ENCODE measurements at places on chromosomes 7 and 10.

DNA sequence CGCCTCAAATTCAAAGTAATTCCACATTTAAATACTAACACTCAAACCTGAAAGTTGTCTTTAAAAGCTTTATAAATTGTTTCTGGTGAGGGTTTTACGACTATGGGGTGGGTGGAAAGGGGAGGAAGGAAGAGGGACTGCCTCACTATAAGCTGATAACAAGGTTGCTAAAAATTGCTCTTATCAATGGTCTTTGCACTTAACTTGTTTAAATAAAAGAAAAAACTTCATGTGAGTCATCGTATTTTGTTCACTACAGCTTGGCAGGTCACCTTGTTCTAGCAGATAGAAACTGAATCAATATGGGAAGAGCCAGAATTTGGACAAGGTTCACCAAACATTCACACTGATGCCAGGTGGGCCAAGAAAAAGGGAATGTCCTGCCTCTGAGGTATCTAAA lies 129.2 kb downstream of the TES start:
- no peak for DNase-seq

DNA sequence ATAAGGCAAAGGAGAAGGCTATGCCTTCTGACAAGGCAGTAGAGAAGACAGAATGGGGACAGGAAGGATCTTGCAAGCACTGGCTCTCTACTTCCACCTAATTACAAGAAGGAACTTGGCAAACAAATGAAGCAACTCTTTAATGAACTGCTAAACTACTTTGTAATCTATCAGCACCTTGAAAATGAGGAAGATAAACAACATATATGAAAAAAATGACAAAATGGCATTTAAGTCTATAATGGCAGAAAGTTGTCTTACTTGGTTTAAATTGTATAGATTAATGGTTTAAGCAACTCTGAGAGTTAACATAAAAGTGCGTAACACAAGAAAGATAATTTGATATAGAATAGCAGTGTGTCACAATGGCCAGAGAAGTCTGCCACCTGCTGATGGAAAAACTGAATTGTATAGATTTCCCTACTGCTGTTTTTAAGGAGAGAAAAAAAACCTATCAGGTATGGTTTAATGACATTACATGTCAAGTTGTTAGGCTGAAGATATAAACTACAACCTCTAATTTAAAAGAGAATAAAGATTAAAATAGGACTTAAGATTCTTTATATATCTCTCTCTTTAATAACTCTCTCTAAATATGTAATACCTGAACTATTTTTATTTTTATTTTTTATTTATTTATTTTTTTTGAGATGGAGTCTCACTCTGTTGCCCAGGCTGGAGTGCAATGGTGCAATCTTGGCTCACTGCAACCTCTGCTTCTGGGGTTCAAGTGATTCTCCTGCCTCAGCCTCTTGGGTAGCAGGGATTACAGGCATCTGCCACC lies 11.8 kb downstream of the NT5C3A start:
- peak; percentile 62 for DNase-seq

GRCh38 chr7:138872576-138872975 lies 74.6 kb upstream of the ATP6V0A4 start:
- DNase-seq = no peak

- no peak for DNase-seq
Measured at GRCh38 chr7:13871008-13871407, 118.5 kb downstream of the ETV1 start.

- no peak for DNase-seq
Measured at GRCh38 chr10:100715101-100715444, 30.3 kb upstream of the PAX2 start.

- DNase-seq = no peak
Measured at GRCh38 chr10:75623310-75624093, 192.1 kb downstream of the LRMDA start.

GRCh38 chr7:54823776-54824175 lies 64.8 kb upstream of the SEC61G start:
- DNase-seq = no peak

GRCh38 chr10:2948127-2948854 lies 119.1 kb upstream of the PFKP start:
- no peak for DNase-seq

GRCh38 chr10:132309879-132310591 lies 2.3 kb upstream of the STK32C start:
- DNase-seq = no peak

GRCh38 chr10:36383349-36383748 lies 741.3 kb upstream of the FZD8 start:
- DNase-seq = no peak

GRCh38 chr7:140156460-140157080 lies 20.2 kb downstream of the KDM7A start:
- no peak for DNase-seq

- no peak for DNase-seq
Measured at GRCh38 chr7:8094164-8095140, 125.9 kb downstream of the GLCCI1 start.

- DNase-seq = no peak
Measured at GRCh38 chr7:94179466-94179865, 175.3 kb upstream of the BET1 start.

DNA sequence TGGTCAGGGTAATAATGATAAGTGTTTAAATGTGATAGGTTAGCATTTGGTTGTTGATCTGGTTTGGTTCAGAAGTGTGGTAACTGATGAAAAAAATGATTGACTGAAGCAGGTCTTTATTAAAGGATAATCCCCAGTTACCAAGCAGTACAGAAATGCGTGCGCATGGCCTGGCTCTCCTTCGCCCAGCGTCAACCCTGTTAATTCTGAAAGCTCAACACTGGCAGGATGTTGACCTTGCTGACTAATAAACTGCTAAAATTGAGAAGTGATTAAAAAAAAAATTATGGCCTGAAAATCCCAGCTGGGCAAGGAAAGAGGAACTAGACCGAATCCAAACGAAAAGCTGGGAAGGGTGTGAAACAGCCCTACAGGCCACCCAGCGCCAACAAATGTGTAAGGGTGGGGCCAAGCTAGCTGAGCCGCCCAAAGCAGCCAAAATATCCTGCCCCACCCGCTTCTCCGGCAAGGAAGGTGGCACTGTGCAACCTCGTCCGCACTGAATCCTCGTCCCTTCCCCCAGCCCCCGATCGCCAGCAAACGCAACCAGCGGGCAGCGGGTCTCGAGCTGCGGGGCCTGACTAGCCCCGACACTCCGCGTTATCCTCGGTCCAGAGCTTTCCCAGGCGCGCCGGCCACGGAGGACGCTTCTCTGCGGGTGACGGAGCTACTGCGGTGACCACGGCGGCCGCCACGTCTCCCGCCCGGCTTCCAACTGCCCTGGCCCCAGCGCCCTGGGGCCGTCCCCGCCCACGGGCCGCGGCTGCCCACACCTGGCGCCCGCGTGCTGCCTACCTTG lies 561 bp downstream of the SHTN1 start:
- DNase-seq = peak; percentile 8

DNA sequence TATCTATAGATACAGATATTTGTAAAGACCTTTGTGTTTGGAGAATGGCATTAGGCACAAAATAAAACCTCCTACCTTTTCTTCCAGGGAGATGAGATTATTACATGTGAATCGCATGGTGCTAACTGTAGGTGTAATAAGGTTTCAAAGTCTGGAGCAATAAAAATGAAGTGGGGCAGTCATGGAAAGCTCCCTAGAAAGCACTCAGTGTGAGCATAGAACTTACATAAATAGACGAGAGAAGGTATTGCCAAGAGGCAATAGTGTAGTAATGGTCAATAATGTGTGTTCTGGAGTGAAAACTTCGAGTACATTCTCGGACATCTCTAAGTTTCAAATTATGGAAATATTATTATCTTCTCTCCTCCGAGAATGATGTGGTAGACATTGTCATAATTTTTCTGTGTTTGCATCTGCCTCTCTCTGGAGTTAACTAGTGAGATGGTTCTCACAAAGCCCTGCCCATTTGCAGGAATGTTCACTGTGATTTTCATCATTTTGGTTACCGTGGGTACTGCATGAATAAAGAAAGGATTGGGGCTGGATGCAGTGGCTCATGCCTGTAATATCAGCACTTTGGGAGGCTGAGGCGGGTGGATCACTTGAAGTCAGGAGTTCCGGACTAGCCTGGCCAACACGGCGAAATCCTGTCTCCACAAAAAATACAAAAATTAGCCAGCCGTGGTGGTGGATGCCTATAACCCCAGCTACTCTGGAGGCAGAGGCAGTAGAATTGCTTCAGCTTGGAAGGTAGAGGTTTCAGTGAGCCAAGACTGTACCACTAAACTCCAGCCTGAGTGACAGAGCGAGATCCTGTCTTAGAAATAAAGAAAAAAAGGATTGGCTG lies 10.6 kb downstream of the VIM start:
- DNase-seq = peak; percentile 85

- no peak for DNase-seq
Measured at GRCh38 chr10:49281461-49281860, 17.5 kb upstream of the C10orf71 start.

- no peak for DNase-seq
Measured at GRCh38 chr7:135326636-135327280, 93.1 kb downstream of the STRA8 start.

- DNase-seq = no peak
Measured at GRCh38 chr7:154946166-154946565, 56.8 kb downstream of the PAXIP1 start.

- no peak for DNase-seq
Measured at GRCh38 chr7:49434846-49435245, 338.6 kb upstream of the VWC2 start.

- DNase-seq = no peak
Measured at GRCh38 chr10:109996225-109996624, 11.6 kb upstream of the ADD3 start.

DNA sequence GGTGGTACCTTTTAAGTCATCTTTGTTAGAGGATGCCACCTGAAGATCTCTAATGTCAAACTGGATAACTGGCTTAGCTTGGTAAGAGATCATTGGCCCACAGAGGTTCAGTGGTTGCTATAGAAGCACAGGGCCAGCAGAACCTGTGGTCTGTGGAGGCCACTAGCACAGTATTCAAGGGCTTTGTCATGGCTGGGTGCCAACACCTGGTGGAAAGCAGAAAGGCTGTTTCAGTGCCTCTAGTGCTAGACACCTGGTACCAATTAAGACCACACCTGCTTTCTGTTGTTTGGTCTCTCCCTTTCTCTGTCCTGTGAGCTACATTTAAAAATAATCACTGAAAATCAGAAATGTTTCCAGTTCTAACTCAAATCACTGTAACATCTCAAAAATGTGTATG lies 10.0 kb upstream of the PCGF5 start:
- DNase-seq = peak; percentile 10

DNA sequence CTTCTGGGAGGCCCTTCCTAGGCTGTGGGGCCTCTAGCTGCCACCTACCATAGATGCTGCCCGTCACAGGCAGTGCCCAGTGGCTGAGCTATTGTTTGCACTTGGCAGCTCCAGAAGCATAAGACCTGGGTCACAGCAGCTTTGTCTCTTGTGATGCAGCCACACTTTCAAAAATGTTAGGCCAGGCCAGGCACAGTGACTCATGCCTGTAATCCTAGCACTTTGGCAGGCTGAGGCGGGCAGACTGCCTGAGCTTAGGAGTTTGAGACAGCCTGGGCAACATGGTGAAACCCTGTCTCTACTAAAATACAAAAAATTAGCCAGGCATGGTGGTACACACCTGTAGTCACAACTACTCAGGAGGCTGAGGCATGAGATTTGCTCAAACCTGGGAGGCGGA lies 9.5 kb upstream of the KAZALD1 start:
- peak; percentile 60 for DNase-seq

GRCh38 chr7:111517549-111517951 lies 44.7 kb downstream of the IMMP2L start:
- no peak for DNase-seq

GRCh38 chr7:76236224-76236623 lies 34.5 kb downstream of the SRRM3 start:
- no peak for DNase-seq

DNA sequence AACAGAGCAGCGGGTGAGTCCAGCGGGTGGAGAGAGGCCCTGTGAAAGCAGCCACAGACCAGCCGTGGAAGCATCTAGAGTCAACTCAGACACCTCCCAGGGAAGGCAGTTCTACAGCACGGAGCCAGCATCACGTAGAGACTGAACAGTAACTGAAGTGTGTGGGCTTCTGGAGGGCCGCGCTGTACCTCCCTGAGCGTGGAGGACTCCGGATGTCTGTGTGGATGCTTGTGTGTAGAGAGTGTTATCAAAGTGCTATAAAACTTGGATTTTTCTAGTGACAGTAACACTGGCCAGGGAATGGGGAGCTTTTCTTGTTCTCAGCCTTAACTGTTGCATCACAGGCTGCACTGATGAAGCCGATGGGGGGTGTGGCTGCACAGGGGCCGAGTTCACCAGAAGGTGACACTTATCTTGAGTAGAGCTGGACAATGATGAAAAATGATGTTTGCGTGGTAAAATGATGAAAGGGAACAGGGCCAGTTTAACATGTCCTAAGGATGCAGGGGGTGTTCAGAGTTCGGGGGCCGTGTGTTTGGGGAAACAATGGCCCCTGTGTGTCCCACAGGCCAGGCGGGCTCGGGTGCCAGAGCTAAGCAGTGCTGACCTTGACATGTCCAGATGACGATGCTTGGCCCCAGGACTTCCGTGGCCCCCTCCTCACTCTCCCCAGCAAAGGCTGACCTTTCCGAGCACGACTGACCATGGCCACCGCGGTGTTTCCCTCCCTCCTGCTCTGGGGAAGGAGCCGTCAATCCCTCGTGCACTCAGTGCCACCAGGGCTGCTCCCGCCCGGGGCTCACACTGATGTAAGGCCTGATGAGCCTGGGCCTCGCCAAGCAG lies 21.9 kb downstream of the MNX1 start:
- DNase-seq = no peak

DNA sequence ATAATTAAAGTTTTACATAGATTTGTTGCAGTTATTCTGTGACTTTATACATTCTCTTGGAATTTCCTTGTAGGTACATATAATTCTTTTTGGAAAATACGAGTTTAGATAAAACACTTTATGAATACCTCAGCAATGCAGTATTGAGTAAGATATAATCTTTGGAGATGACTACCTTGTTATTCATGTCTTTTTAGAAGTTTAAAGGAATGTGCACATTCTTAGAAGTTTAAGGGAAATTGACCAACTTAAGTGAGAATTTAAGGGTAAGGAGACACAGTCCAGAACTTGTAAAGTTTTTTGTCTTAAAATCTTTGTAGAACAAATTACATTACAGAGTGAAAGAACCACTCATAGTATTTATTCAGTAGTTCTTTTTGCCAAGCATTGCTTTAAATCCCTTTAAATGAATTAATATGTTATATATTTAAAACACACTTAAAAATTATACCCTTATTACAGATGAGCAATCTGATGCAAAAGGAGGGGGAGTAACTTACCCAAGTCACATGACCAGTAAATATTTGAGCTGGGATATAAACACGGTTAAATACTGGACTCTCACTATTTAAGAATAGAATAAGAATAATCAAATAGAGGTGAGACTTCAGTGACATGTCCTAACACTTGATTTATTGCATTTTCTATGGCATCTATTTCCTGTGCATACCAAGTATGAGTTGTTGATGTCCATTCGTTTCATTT lies 139.5 kb upstream of the FERD3L start:
- DNase-seq = peak; percentile 76

Measured in fibroblast of upper back skin (primary cell).